ENCODE measurements at places on chromosomes 11 and 22.
A peak's percentile ranks its signal among the peaks of the same experiment; 100 is the strongest.

- DNase-seq: no peak
These were observed 57.8 kb downstream of the SPATA19 start for GRCh38 chr11:133787379-133788141.

DNA sequence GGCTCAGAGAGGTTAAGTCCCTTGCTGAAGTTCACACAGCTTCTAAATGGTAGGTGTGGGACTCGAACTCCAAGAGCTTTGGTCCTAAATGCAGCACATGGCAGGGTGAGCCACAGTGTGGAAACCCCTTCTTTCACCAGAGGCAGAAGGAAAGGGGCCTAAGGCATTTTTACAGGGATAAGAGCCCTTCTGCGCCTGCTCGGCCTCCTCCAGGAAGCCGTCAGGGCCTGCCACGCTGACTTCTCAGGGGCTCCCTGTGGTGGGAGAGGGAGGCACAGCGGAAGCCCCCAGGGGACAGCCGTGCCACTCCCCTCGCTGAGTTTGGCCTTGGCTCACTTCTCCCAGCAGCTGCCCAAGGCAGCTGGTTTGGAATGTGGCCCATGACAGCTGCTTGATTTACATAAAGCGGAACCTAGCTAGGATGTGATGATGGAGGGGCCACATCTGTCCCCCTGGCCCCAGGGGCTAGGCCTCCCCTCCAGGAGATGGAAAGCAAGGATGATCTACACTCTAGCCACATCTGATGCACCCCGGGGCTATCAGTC, 35.4 kb downstream of the CD82 start:
- no peak for DNase-seq

- no peak for DNase-seq
These were observed 310.1 kb downstream of the CADM1 start for GRCh38 chr11:115193914-115194801.

DNA sequence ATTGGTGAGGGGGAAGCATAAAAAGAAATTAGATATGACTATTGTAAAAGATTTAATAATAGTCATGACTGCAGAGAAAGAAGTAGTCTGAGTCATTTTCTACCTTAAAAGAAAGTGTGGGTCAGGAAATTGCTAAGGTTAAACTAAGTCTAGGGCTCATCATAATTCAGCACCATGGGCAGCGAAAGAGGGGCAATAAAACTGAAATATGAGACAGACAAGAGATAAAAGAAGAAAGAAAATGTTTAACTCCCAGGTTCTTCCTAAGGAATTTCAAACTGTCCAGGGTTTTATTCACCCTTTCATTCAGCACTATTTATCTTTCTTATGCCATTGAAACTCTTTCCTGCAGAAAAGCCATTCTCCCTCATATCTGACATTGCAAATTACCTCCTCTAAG, 114.4 kb upstream of the API5 start:
- no peak for DNase-seq

- no peak for DNase-seq
These were observed 52.3 kb upstream of the FDX1 start for GRCh38 chr11:110377434-110377833.

- no peak for DNase-seq
These were observed 4.5 kb upstream of the KCTD17 start for GRCh38 chr22:37047006-37047405.

DNA sequence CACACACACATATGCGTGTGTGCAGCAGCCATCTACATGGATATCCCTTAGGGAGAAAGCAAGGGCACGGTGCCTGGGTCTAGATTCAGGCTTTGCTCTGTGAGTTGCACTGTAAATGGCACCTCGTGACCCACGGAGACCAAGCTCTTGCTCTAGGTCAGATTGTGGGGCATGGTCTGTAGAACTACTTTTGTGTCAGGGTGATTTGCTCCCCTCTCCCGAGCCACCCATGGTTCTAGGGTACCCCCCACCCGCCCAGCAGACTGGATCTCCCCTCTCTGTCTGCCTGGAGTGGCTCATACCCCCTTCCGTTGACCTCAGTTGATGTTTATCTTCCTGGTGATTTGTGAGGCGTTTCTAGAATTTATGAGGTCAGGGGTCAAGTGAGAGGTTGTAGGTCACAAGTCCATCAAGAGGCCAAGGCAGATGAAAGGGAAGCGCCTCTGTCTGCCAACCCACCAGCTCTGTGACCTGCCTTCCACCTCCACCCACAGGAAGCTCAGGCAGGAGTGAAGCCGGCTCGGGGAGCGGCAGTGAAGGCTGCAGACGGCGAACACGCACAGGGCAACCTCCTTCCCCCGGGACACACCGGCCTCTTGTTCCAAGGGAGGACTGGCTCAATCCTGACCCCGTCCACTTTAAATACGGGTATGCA, 76.2 kb upstream of the TTLL12 start:
- no peak for DNase-seq

DNA sequence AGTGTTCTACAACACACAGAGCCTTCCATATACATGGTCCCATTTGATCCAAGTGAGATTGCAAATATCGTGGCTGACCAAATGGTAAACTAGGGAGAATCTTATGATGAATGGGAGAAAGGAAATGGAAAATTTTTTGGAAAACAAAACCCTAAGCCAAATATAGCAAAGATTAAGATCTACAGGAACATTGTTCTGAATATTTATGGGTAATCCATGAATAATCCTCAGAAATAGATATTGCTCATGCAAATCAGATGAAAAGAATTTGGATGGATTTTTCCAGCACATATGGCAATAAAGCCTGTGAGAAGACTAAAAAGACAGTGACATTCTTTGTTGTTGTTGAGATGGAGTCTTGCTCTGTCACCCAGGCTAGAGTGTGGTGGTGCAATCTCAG, 21.7 kb upstream of the PRDM10 start:
- DNase-seq: no peak

- no peak for DNase-seq
These were observed 172.1 kb upstream of the SYT13 start for GRCh38 chr11:45458269-45458668.

GRCh38 chr11:67463680-67464410, 5.2 kb downstream of the TMEM134 start:
- DNase-seq: peak; percentile 82

GRCh38 chr11:86101941-86102407, 33.1 kb upstream of the PICALM start:
- peak; percentile 40 for DNase-seq

GRCh38 chr11:6480299-6480914, 724 bp downstream of the ARFIP2 start:
- DNase-seq: no peak

Measured in mammary epithelial cell (primary cell).